ENCODE measurements at places on chromosomes 2 and 18.

GRCh38 chr2:67719351-67719750, 322.2 kb downstream of the ETAA1 start:
- DNase-seq, result no peak

DNA sequence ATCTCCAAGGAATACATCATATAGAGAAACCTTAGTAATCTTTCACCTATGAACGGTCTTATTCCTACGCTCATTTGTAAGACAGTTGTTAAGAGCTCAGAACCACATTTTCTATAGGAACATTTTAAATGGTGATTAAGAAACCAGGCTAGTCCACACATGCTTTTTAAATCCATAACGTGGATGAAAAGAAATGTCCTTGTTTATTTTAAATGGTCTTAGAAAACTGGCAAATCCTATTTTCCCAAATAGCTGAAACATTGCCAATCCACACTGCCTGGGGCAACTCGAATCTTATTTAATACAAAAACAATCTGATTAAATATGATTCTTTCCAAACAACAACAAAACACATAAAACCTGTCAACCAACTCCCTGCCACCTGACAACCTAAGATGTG, 23.7 kb downstream of the METTL8 start:
- no peak for DNase-seq

GRCh38 chr2:75627902-75628504, 18.6 kb upstream of the MRPL19 start:
- peak; percentile 60 for DNase-seq

- no peak for DNase-seq
Observed at GRCh38 chr18:25047983-25048382, 304.0 kb downstream of the ZNF521 start.

DNA sequence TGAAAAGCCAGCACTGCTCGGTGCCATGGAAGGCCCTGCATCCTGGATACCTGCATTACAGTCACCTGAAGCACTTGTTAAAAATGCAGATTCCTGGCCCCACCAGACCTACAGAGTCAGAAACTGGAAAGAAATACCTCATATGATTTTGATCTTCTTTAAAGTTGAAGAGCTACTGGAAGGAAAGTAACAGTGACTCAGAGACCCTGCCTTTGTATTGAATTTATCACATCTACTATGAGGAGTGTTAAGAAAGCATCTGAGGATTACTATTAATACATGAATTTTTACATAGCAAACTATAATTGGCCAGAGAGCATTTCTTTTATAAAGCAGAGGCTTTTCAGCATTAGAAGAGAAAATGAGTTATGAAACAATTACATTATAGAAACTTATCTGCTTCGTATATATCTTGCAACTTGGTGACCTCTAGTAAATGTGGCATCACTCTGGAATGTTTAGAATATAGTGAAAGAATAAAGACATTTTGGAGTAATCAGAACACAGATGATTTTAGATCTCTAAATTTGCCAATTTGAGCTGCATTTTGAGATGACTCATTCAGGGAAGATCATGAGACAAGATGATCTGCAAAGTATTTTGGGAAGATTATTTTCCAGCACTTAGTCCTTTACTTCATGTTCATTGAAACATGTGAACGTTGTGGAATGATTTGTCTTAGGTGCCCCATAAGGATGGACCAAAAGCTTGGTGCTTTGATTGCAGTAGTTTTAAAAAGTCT, 12.2 kb downstream of the PTPRM start:
- no peak for DNase-seq

DNA sequence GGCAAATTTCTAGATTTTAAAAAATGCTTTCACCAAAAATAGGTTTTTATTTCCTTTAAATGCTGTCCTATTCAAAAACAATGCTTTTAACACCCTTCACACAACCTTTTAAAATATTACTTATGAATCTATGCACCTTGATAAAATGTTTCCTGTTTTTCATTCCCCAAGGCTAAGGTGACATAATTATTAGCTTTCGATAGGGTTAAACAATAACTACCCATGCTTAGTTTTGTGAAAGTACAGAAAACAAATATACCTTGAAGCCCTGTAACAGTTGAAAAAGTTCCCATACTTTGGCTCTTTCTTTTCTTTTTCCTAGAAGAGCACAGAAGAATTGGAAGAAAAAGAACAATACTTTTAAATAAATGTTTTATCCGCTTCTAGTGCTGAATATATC, 54.9 kb upstream of the ITPRID2 start:
- no peak for DNase-seq

DNA sequence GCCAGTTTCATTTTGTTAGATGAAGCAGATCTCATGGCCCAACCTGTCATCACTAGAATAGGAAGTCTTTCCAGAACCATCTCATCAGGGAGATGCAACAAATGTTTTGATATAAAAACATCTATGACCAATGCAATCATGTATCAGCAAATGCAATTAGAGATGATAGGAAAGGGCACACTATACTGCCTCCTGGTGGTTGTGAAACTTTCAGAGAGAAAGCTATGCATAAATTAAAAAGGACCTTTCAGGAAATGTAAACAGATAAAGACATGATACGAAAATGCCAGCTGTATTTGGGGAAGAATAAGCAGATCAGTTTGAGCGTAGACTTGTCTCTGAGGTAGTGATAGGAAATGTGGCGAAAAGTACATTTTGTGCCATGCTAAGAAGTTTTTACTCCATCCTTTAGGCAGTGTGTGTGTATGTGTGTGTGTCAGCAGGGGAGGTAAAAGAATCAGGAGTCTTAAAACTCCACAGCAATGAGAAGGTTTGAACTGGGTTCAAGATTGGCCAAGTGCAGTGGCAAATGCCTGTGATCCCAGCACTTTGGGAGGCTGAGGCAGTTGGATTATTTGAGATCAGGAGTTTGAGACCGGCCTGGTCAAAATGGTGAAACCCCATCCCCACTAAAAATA, 479.3 kb downstream of the CPS1 start:
- peak; percentile 32 for DNase-seq

Measured in NCI-H1694 treated with DMSO at 0.1 percent for 48 hours (cell line).